Activated CD4-positive, alpha-beta T cell treated with anti-CD3 and anti-CD28 coated beads, Interleukin-2, amount 50 U/mL, for 1 hour (primary cell): ENCODE measurements at places on chromosomes 12 and 14.

- no peak for DNase-seq
Measured at GRCh38 chr14:99968191-99968920, 96.9 kb upstream of the EVL start.

DNA sequence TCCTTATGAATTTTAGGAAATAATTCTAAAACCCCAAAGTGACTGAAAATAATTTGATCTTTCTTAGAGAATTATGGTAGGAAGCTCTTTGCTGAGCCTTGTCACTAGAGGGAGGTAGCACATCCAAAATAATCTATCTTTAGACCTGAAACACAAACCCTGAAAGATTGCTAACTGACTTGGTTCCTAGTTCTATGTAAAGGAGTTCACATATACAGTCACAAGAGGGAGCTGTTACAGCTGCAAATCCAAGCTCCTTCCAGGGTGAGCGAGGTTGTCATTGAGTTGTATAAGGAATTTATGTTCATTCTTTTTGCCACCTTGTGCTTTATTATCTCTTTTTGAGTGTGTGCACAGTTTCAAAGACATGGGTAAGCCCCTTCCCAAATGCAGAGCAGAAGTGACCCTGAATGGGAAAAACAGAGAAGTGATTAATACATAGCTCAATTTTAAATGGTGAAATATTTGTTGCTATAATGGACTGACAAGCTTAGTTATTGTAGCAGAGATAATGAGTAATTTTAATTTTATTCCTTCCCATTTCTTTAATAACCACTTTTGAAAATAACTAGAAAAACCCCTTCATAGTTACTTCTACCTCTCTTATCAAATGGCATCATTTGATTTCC, 387.9 kb downstream of the DAD1 start:
- no peak for DNase-seq

GRCh38 chr14:93870377-93870776, 56.8 kb upstream of the FAM181A start:
- no peak for DNase-seq

- DNase-seq: no peak
Measured at GRCh38 chr14:62117751-62118105, 355.5 kb downstream of the SNAPC1 start.

GRCh38 chr14:58746261-58746660, 108.5 kb downstream of the DACT1 start:
- no peak for DNase-seq

- no peak for DNase-seq
Measured at GRCh38 chr12:128976120-128976738, 123.0 kb downstream of the GLT1D1 start.

GRCh38 chr14:95481391-95482022, 34.9 kb downstream of the SYNE3 start:
- DNase-seq: no peak
